ENCODE measurements at places on chromosomes 13 and 19.

- no peak for DNase-seq
These were observed 21.4 kb downstream of the TEX29 start for GRCh38 chr13:111341886-111342285.

DNA sequence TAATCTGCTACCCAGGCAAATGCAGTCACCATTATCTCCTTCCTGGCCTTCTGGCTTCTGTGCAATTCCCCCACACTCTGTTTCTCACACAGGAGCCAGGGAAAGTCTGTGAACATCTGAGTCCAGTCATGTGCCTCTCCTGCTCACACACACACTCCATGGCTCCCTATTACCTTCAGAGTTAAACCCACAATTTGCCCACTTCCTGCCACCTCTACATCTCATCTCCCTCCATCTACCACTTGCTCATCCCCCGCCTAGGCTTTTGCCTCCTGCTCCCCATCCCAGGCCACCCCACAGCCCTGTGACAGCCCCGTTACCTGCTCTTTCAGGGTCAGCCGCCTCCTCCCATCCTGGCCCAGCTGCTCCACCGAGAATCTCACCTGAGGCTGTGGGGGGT is 13.5 kb downstream of the IL12RB1 start:
- no peak for DNase-seq

- DNase-seq, result no peak
These were observed 327.5 kb upstream of the SPRY2 start for GRCh38 chr13:80668452-80668851.

DNA sequence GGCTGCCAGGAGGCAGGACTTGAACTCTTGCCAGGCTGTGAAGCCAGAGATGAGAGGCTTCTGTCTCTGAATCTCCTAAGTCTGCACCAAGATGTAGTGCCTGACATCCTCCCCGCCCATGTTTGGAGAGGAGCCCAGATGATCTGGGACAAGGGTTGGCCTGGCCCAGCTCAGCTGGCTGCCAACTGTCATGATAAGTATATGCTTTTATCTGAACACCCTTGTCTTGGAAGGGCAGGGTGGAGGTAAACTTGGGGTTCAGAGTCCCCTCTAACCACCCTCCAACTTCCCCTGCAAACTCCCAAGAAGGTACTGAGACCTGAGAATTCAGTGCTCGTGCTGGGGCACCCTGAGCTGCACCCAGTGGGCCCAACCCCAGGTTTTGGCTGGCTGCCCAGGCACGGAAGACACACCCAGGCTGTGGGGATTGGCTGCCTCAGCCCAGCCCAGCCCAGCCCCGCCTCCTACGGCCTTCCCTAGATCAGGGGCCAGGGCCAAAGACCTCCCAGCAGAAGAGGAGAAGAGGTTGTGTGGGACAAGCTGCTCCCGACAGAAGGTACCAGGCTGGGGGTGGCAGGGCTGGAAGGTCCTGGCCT is at the start of gene CYP4F12:
Gene CYP4F12, plus strand, starts transcription at position 508 of the 596 bp plus-strand sequence. CDS start 443 bp downstream, outside the sequence.
- DNase-seq, result no peak

- no peak for DNase-seq
These were observed 43.2 kb downstream of the ABCC4 start for GRCh38 chr13:95258098-95258497.

- DNase-seq, result no peak
These were observed 442 bp downstream of the ZNF420 start for GRCh38 chr19:37078717-37079032.

DNA sequence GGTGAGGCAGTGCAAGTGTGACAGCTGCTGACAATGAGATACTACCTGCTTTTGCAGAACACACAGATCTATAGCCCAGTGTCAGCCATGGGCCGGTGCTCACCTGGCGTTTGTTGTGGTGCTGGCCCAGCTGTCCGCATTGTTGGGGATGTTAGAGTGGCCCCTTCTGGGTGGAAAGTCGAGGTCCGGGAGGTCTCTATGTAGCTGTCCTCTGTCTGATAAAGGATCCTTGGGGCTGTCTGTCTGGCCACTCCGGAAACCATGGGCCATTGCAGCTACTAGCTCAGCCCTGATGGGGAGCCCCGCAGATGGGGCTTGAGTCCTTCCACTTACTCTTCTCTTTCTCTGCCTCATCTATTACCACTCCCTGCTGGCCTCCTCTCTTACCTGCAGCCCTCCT is 181.5 kb upstream of the TSHZ3 start:
- no peak for DNase-seq

GRCh38 chr19:43406297-43406696 is 8.4 kb upstream of the TEX101 start:
- no peak for DNase-seq

DNA sequence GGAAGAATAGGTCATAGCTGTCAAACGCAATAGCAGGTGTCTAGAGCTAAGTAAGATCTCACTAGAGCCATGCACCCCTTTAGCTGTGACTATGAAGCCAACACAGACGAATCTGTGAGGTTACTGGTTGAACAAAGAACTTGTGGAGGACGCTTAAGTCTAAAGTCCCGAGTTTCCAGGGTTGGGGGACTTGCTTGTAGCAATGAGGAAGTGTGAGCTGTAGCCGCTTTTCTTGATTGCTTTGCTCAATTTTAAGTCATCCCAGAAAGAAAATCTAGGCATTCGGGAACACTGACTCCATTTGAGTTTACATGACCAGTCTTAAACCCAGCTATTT is 1.6 kb downstream of the GPC5 start:
- DNase-seq, result no peak

DNA sequence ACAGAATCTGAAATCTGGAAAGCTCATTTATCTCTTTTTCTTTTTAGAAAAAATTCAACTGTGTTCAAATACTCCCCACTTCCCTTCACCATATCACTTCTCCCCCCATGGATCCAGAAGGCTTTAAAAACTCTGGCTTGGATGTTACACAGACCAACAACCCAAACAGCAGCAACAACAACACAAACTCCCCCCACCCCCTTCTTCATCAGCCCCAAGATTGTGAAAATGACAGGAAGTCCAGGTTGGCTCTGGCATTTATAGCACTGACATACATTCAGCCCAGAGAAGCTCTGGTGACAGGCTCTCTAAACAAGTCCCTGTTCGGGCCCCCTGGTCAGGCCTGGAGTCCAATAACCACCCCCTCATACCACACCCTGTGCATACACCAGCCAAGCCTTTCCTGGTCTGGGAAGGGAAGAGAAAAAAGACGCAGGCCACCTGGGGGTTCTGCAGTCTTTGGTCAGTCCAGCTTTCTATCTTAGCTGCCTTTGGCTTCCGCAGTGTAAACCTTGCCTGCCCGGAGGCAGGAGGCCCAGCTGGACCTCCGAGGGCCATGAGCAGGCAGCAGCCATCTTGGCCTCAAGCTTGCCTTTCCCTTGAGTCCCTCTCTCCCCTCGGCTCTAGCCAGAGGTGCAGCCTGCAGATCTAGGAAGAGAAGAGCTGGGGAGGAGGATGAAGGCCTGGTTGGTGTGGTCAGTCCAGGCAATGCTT is 6.8 kb downstream of the CDX2 start:
- no peak for DNase-seq

GRCh38 chr13:101211261-101211660 is 205.0 kb downstream of the NALCN start:
- no peak for DNase-seq

DNA sequence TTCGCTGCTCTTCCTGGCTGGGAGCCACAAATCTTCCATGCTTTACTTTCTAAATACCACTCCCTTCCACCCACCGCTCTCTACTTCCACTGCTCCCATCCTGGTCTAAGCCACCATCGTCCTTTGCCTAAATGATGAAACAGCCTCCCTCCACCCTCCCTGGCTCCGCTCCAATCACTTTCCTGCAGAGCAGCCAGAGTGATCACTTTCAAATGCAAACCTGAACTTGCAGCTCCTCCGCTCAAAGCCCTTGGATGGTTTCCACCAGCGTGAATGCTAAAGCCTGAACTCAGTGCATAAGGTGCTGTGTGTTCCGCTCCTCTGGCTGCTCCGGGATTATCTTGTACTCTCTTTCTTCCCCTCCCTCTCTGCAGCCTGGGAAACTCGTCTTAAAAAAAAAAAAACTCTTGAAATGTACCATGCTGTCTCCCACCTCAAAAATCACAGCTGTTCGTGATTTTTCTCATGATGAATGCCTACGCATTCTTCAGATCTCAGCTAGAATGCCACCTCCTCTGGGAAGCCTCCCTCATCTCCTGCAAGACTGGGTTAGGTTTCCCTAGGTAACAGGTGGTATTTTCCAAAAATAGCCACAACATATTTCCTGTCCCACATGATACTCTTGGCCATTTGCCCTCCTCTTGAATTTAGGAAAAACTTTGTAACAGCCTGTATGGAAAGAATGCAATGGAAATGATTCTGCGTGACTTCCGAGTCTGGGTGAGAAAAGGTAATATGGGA is 3.7 kb upstream of the SIN3B start:
- no peak for DNase-seq

DNA sequence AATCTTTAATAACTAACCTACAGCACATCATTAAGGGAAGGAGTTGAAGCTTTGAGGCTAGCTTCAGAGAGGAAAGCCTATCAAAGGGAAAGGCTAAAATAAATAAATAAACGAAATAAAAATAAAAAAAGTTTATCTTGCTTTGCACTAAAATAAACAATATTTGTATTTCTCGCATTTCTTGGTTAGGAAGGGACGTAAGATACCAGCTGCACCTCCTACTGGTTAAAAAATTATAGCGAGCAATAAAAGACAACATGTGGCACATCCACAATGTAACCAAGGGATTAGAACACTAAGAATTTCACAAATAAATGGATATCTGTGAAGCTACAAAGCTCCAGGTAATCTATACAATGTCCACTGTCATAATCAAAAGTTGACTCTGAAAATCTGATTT is 194.5 kb downstream of the DACH1 start:
- no peak for DNase-seq

DNA sequence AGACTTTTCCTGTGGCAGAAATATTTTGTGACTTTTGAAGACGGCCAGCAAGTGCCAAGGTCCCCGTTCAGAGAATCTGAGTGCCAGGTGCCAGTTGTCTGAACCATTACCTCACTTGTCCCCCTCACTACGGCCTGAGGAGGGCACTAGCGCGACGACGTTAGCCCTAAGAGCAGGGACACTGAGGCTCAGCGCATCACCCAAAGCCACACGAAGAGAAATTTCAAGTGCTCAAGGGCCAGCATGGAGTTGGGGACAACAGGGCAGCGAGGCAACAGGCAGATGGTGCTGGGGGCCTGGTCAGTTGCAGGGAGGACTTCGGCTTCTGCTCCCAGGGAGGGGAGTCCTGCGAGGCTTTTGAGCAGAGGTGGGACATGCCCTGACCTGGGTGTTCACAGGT is 9.5 kb upstream of the TYK2 start:
- DNase-seq, result no peak

DNA sequence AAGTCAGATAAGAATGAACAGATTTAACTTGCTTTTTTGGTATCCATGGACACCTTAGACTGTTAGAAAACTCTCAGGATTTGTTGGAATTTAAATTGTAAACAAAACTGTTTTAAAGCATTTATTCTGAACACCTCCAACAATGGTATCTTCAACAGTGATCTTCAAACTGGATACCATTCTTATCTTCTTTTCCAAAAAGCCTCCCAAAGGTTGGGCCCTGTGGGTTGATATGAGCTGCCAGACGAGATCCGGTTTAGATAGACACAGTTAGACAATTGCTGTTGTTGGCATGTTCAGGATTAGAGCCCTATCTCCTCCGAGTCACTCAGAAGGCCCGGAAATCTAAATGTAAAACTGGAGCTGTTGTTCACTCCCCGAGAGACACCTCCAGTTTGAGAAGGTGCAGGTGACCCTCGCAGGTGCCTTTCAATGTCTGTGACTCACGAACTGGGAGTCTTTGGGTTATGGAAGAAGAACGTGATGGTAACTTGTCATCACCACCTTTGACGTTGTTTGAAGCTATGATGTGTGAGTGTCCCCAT is 143.6 kb upstream of the RNF113B start:
- no peak for DNase-seq

DNA sequence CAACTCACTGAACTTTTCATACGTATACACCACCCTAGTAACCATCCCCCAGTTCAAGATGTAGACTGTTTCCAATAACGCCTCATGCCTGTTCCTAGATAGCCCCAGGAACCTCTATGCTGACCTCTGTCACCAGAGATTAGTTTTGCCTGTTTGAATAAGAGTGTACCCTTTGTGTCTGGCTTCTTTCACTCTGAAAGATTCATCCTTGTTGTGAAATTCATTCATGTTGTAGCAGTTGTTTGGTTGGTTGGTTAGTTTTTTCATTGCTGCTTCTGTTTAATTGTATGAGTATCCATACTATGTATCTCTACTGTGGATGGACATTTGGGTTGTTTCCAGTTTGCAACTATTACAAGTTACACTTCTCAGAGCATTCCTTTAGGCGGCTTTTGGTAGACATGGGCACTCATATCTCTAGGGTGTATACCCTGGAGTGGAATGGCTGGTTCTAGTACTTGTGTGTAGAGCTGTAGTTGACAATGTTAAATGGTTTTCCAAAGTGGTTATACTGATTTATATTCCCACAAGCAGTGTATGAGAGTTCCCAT is 1.6 kb downstream of the RNASEH2B start:
- no peak for DNase-seq

- no peak for DNase-seq
These were observed 24.6 kb downstream of the ZMYM5 start for GRCh38 chr13:19838865-19839275.

GRCh38 chr19:34244611-34245299 is 9.6 kb upstream of the GARRE1 start:
- DNase-seq, result no peak

GRCh38 chr19:34370983-34371382 is 6.0 kb downstream of the GPI start:
- DNase-seq, result no peak

DNA sequence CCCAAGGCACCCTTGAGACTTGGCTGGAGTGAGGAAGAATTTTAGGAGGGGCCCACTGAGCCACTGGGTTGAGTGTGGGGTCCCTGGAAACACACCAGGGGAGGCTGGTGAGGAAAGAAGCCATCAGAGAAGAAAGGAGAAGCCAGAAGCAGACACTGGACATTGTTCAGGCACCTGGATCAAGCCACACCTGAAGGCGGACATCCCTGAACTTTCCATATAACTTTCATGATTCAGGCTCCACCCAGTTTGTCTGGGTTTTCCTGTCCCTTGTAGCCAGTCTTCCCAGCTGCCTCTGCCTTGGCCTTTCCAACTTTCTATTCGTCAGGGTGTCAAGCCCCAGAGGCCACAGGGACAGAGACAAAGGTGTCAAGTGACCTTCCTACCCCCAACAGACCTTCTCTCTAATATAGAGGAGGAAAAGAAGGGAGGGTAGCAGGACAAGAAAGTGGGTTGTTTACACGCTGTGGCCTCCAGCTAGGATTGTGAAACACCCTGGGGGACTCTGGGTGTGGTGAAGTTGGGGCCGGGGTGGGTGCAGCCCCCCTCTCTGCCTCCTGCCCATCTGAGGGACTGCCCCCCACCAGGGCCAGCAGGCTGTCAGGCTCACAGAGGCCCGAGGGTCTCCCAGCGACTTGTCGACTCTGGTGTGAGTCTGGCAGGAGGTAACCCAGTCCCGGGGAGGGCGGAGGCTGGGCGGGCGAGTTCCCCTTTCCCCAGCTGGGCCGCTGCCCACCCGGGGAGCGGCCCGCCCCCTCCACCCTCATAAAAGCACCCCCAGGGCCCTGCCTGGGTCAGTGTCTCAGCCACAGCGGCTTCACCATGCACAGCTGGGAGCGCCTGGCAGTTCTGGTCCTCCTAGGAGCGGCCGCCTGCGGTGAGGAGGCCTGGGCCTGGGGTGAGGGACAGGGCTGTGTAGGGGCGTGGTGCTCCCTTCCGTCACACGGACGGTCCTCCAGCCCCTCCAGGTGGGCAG is at the start of gene CFD:
Gene CFD, plus strand, starts transcription at position 797 of the 976 bp plus-strand sequence. Its CDS starts 26 bp downstream, at position 823.
- no peak for DNase-seq

Measured in neural crest cell (in vitro differentiated cells).